ENCODE measurements at places on chromosomes 1 and 21. TPM values are rescaled to one million over a fixed set of nuclear protein-coding genes. Genes with fewer than 3 reads are reported as not detected.

GRCh38 chr1:236416165-236416564 is 22.1 kb downstream of the EDARADD start:
- H3K27me3 ChIP-seq: no peaks in the 10 kb centered on the region
- peaks cover 20% of the 10 kb centered on the region for H3K4me1 ChIP-seq
- DNase-seq: peak; percentile 2
- H3K4me3 ChIP-seq: peak overlapping the region; percentile 33

HCN3 gene
- total RNA-seq: 1.3 TPM

- H3K36me3 ChIP-seq: no peaks in the 10 kb centered on the region
- H3K4me1 ChIP-seq: no peaks in the 10 kb centered on the region
- DNase-seq: no peak
These were observed 14.1 kb upstream of the PADI4 start for GRCh38 chr1:17293681-17294425.

DNA sequence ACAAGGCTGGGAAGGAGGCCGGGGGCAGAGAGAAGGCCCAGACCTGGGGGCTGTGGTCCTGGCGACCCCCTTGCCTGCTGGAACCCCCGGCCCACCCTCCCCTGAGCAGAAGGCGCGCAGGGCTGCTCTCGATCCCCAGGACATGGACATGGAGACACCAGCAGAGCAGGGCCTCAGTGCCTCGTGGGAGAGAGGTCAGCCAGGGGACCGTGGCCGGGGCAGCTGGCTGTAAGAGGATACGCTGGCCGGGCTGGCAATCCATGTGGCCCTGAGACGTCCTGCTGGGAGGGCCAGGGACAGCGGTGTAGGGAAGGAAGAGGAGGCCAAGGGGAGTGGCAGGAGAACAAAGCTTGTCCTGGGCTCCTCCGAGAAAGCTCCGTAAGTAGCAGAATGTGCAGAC is 132.2 kb downstream of the CASZ1 start:
- H3K4me1 ChIP-seq: no peaks in the 10 kb centered on the region
- H3K27ac ChIP-seq: no peak overlapping the region
- DNase-seq: no peak
- peaks cover 11% of the 10 kb centered on the region for H3K36me3 ChIP-seq
- H3K27me3 ChIP-seq: no peaks in the 10 kb centered on the region

FAM78B gene
- total RNA-seq: not detected

DNA sequence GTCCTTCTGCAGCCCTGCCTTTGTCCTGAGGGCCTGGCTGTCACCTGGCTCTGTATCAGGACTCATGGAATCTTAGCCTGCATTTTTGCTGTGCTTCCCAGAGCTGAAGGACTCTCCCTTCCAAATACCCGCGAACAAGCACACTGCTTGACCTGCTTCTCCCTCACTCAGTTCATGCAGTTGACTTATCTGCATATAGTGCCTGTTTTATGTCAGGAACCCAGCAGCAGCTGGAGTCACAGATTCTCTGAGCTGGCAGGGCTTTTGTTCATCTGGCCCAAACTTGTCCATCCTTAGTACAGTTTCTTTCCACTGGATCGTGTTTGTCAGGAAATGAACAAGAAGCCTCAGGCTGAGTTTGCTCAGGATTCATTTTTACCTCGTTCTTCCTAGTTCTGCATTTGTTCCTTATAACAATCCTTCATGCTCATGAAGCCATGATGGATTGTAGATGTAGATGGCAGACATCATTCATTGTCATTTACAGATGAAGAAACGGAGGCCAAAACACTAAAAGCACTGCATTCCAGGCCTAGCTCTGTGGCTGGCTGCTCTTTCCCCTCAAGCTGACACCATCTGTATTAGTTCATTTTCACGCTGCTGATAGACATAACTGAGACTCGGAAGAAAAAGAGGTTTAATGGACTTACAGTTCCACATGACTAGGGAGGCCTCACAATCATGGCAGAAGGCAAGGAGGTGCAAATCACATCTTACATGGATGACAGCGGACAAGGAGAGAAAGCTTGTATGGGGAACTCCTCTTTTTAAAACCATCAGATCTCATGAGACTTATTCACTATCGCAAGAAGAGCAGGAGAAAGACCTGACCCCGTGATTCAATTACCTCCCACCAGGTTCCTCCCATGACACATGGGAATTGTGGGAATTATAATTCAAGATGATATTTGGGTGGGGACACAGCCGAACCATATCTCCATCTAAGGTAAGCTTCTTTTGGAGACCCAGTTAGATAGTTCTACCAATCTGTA is 150.9 kb downstream of the HIVEP3 start:
- H3K27me3 ChIP-seq: no peaks in the 10 kb centered on the region
- no peak overlapping the region for H3K27ac ChIP-seq
- no peak overlapping the region for H3K4me3 ChIP-seq
- DNase-seq: no peak
- no peaks in the 10 kb centered on the region for H3K36me3 ChIP-seq

- H3K4me1 ChIP-seq: no peaks in the 10 kb centered on the region
- DNase-seq: no peak
- H3K27me3 ChIP-seq: peaks cover 32% of the 10 kb centered on the region
- no peaks in the 10 kb centered on the region for H3K36me3 ChIP-seq
These were observed 104.0 kb downstream of the PAX7 start for GRCh38 chr1:18734461-18735223.

DNA sequence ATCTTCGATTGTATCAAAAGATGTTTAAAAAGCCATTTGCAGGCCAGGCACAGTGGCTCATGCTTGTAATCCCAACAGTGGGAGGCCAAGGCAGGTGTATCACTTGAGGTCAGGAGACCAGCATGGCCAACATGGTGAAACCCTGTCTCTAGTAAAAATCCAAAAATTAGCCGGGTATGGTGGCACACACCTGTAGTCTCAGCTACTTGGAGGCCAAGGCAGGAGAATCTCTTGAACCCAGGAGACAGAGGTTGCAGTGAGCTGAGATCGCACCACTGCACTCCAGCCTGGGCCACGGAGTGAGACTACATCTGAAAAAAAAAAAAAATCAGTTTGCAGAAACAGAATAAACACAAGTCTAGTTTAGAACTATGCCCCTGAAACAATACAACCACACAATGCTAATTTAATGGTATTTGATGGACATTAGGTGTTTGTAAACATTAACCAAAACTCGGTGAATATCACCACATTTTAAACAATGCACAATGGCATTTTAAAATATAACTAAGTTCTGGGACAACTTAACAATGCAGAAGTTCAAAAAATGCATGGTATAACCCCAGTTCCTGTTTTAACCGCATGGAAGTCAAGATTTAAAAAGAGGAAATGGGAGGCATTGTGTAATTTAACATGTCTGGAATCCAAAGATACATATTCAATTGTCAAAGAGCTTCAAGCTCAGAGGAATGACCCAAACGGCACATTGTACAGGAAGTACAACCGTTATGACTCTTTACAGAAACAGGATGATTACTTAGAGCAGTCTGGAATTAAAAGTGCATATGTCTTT is 7.1 kb upstream of the PTTG1IP start:
- H3K4me1 ChIP-seq: peaks cover 31% of the 10 kb centered on the region
- peak; percentile 60 for DNase-seq
- H3K27ac ChIP-seq: peak overlapping the region; percentile 16
- peaks cover 2% of the 10 kb centered on the region for H3K36me3 ChIP-seq

DNA sequence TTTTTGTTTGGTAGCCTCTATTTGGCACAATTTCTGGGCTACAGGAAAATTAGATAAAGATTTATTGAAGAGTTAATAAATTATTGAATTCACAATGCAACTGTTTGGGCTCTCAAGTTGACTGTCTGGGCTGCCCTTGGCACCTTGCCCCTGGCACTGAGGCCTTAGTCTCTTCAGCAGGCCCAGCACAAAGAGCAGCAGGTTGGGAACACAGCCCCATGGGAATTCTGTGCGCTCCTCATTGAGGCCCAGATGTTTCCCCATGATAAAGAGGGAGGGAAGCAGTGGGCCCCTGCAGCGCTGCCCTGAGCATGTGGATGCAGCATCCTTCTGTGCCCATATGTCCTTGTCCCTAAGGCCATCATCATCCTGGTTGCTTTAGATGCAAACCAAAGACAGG is 2.9 kb downstream of the CRNN start:
- H3K4me3 ChIP-seq: no peak overlapping the region
- no peak overlapping the region for H3K27ac ChIP-seq
- no peaks in the 10 kb centered on the region for H3K36me3 ChIP-seq

GRCh38 chr1:21703318-21703963 is 34.3 kb upstream of the RAP1GAP start:
- H3K36me3 ChIP-seq: peaks cover 72% of the 10 kb centered on the region
- no peak overlapping the region for H3K27ac ChIP-seq
- no peaks in the 10 kb centered on the region for H3K4me1 ChIP-seq
- H3K4me3 ChIP-seq: no peak overlapping the region

GRCh38 chr1:2239384-2239985 is 11.4 kb downstream of the SKI start:
- H3K27ac ChIP-seq: peak overlapping the region; percentile 48
- no peak for DNase-seq
- H3K4me3 ChIP-seq: no peak overlapping the region
- H3K27me3 ChIP-seq: no peaks in the 10 kb centered on the region
- H3K36me3 ChIP-seq: peaks cover 39% of the 10 kb centered on the region
- peaks cover 98% of the 10 kb centered on the region for H3K4me1 ChIP-seq

HPCAL4 gene
- total RNA-seq: 22.8 TPM

SLAMF8 gene
- total RNA-seq: 0.34 TPM

GRCh38 chr1:179384027-179384426 is 18.3 kb downstream of the AXDND1 start:
- H3K27me3 ChIP-seq: no peaks in the 10 kb centered on the region
- no peak for DNase-seq
- H3K27ac ChIP-seq: no peak overlapping the region

DNA sequence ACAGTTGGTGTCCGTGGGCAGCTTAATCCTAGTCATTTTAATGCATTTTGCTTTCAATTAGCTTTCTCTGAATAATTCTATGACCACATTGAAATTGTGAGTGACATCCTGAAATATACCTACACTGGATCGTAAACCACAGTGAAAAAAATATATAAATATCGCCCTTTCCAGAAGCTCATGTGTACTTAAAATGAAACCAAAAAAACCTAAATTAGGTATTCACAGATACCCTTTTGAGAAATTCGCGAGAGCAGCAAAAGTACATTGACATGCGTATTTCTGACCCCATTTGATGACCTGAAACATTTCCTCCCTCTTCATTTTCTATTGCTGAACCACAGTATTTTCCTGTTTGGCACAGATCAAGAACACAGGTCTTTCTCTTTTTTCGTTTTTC is 253.8 kb downstream of the LTN1 start:
- H3K4me1 ChIP-seq: no peaks in the 10 kb centered on the region
- no peak overlapping the region for H3K27ac ChIP-seq
- H3K4me3 ChIP-seq: no peak overlapping the region

Data from CD4-positive, alpha-beta T cell (primary cell).